Effector memory CD4-positive, alpha-beta T cell (primary cell): ENCODE measurements at places on chromosomes 5 and 9.
A peak's percentile ranks its signal among the peaks of the same experiment; 100 is the strongest.

DNA sequence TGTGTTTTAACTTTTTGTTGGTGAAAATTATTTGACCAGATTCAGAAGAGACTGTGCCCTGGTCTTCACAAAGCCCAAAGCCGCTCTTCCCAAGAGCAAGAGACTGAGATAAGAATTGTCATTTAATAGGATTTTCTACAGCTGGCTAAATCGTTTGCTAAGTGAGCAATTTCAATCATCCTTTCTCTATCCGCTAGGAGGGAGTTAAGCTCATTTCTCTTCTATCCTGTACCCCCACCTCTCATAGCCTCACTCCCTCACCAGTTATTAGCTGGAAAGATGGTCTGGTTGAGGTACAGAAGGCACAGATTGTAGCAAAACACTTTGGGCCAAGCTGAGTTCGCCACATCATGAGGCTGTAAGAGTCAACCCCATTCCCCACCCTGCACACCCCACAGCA, 43.0 kb upstream of the SIL1 start:
- H3K4me3 ChIP-seq = no peak overlapping the region
- no peaks in the 10 kb centered on the region for H3K36me3 ChIP-seq
- H3K4me1 ChIP-seq = no peaks in the 10 kb centered on the region
- no peak overlapping the region for H3K27ac ChIP-seq
- H3K27me3 ChIP-seq = no peaks in the 10 kb centered on the region

DNA sequence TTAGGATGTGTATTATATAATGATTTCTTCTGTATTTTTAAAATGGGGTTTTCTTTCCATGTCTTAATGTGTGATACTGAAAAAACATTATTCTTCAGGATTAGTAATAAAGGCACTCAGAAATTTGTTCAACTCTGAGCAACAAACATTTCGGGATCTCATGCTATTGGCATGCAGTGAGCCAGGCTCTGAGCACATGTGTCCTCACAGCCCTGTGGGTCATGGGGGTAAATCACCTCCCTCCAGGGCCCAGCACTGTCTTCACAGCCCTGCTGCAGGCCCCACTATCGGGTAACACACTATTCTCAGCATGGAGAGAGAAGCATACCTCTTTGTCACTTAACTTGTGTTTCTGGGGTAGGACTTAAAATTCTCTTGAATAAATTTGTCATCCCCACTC, 14.0 kb downstream of the TMEM174 start:
- DNase-seq = no peak
- H3K27ac ChIP-seq = no peak overlapping the region
- H3K27me3 ChIP-seq = peaks cover 17% of the 10 kb centered on the region
- H3K4me3 ChIP-seq = no peak overlapping the region
- H3K36me3 ChIP-seq = no peaks in the 10 kb centered on the region
- no peaks in the 10 kb centered on the region for H3K4me1 ChIP-seq

DNA sequence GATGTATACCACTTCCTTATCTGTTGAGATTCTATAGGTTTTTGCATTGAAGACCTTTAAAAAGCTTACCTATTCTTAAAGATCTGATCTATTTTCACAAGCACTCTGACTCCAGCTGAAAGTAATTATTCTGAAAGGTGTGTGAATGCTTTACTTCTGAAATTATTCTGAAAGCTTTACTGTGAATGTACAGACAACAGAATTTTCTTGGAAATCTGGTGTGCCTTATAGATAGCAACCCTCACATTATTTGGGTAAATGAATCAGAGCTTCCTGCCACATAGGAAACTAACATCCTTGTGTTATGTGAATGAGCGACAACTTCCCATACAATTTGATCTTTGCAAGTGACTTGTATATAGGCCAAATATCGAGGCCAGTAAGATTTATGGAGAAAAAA, 6.5 kb downstream of the CDO1 start:
- no peak overlapping the region for H3K4me3 ChIP-seq
- H3K4me1 ChIP-seq = no peaks in the 10 kb centered on the region
- no peaks in the 10 kb centered on the region for H3K36me3 ChIP-seq
- no peak for DNase-seq
- peaks cover 16% of the 10 kb centered on the region for H3K27me3 ChIP-seq

GRCh38 chr5:107673039-107673367, 2.3 kb upstream of the EFNA5 start:
- H3K27ac ChIP-seq = no peak overlapping the region
- H3K36me3 ChIP-seq = no peaks in the 10 kb centered on the region
- peak overlapping the region; percentile 45 for H3K4me3 ChIP-seq
- peaks cover 36% of the 10 kb centered on the region for H3K4me1 ChIP-seq

DNA sequence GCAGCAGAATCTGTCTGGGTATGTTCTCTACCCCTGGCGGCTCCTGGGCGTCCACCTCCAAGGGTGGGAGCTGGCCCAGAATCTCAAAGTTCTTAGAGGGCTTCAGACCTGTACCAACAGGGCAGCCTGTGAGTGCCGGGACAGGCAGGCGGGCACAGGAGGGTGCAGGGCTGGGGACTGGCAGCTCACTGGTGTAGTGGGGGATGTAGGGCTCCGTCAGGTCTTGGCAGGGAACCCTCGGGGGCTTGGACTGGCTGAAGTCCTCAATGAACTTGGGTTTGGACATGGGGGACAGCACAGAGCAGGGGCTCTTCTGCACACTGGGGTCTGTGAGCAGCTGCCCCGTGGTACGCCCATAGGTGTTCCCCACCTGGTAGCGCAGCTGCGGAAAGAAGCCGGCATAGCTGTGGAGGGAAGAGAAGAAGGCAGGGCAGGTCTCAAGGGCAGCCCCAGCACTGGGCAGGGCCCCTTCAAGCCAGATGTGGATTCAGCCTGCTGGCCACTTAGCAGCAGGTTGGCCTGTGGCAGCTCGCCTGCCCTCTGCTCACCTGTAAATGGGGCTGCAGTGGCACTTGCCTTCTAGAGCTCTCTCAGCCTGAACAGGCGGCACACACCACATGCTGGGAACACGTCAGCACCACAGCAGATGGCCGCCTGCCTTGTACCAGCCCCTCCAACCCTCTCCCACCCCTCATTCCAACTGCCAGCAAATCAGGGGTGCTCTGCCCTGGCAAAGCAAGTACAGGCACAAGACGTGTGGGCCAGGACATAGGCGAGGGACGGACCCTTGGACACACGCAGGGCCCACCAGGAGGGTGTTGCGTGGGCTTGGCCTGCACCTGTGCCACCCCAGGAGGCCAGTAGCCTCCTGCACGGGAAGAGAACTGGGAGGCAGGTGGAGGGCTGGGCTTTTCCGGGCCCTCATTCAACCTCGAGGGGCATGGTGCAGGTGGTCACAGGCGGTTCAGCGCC, 4.6 kb downstream of the TUBB4B start:
- peaks cover 22% of the 10 kb centered on the region for H3K36me3 ChIP-seq
- no peaks in the 10 kb centered on the region for H3K27me3 ChIP-seq
- H3K4me3 ChIP-seq = no peak overlapping the region
- no peak for DNase-seq

DNA sequence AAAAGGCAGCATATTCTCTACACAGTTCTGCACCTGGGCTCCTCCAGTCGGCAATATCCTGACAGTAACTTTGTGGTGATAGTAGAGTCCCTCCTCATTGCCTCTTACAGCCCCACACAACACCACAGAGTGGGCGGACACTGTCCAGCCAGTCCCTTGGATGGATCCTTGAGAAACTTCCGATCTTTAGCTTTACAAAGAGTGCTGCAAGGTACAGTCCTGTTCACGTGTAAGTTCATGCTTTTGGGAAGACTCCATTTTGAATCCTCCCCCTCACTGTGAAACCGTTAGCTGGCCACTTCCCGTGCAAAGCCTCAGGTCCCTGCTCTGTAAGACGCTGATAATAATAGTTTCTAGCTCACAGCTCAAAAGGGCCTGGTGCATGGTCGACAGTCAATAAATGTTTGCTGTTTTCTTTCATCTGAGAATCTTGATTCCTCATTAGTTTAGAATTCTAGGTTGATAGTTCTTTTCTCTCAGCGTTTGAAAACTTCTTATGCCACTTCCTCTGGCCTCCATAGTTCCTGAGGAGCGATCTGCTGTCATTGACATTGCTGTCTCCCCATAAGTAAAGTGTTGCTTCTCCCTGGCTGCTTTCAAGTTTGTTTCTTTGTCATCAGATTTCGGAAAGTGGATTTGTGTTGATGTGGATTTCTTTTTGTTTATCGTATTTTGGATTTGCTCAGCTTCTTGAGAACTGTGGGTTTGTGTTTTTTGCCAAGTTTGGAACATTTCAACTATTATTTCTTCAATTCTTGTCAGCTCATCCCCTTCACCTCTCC, 82.9 kb downstream of the COL23A1 start:
- H3K36me3 ChIP-seq = no peaks in the 10 kb centered on the region
- no peak for DNase-seq
- H3K4me1 ChIP-seq = no peaks in the 10 kb centered on the region
- no peak overlapping the region for H3K27ac ChIP-seq
- no peaks in the 10 kb centered on the region for H3K27me3 ChIP-seq
- no peak overlapping the region for H3K4me3 ChIP-seq
